ENCODE measurements at places on chromosomes 7 and 10.

GRCh38 chr10:113213035-113213434, 263.0 kb downstream of the TCF7L2 start:
- no peak for DNase-seq

GRCh38 chr7:127819975-127820731, 168.2 kb downstream of the SND1 start:
- DNase-seq: no peak

DNA sequence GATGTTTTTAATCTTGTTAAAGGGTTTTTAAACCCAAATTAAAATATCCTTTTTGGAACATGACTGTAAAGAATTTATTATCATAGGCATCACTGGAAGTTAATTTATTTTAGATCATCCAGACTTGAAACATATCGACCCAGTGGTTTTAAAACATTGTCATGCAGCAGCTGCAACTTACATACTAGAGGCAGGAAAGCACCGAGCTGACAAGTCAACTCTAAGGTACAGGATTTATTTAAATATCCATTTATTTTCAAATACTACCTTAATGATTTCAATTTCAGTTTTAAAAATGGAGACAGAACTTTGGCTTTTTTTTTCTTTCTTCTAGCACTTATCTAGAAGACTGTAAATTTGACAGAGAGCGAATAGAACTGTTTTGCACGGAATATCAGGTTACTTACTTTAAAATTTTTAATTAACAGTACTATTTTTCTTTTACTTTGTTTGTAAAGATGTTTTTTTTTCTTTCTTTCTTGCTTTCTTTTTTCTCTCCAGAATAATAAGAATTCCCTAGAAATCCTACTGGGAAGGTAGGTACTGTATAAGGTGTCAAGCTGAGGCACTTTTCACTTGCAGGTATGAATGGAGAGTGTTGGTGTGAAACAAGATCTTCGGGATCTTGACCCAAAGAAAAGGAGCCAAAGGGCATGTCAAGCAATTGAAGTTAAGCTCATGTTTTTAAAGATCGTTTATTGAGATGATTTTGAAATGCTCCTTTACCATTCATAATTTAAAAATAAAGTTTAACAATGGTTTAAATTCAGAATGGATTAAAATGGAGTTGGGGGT, 1.8 kb downstream of the COMMD3 start:
- DNase-seq: peak; percentile 39

DNA sequence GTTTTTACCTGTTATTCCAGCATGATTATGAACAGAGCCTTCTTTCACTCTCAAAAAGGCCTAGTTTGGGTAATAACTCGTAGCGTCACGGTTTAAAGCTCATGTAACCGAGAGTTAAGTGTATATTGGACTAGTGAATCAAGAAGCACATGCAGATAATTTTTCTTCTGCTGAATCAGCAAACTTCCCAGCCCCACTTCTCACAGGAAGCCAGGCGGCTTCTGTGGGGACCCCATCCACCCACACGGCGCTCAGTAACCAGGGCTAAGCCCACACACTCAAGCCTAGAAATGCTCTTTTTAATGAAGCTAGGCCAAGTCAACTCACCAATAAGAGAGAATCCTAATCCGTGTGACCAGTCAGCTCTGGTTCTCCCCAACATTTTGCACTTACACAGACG, 191.2 kb upstream of the MGMT start:
- no peak for DNase-seq

DNA sequence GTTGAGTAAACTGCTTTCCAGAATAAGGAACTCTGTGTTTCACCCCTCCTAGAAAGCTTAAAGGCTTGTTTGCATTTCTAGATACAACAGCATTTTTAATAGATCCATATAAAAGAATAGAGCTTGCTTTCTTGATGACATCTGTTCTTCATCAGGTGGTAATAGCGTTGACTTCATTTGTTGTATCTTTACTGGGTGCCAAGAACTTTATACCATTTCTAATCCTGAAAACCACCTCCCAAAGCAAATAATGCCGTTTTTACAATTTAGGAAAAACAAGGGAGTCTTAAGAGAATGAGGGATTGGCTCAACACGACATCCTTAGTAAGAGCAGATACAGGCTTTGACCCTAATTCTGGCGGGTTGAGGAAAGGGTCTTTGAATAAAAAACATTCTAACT, 993.4 kb downstream of the TYW1 start:
- no peak for DNase-seq

DNA sequence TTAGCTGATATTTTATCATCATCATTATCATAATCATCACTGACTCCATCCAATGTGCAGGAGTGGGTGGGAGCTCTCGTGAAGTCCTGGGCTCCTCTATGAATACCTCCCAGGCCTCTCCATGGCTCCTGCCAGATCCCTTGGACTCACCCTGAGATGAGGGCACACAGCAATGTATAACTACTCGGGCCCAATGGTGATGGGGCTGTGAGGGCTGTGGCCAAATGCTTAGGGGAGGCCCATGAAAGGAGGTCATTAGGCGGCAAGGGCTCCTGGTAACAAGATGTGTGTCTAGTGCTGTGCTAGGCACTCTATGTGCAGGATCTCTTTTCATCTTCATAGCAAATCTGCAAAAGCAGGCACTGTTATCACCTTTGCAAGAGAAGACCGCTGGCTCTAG, 270.9 kb downstream of the GLRX3 start:
- no peak for DNase-seq

DNA sequence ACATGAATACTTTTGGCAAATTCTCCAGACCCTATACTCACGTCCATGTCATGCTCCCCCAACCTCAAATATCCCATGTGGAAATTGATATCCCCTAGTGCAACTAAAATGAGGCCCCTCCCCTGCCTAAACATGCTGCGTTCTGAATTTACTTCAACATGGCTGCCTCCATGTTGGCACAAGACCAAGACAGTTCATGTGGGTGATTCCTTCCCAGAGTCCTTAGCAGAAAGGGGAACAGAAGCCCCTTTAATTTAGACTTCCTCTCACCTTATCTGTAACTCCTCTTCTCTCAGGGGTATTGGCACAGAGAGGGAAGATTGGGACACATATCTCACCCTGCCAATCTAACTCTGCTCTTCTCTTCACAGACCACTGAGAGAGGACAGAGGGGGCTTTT, 24.5 kb upstream of the SLC26A3 start:
- no peak for DNase-seq

- no peak for DNase-seq
Measured at GRCh38 chr10:75803816-75804552, 372.6 kb downstream of the LRMDA start.

Data from Karpas-422 (cell line).